AG10803 (cell line): ENCODE measurements at places on chromosomes 4 and X.

DNA sequence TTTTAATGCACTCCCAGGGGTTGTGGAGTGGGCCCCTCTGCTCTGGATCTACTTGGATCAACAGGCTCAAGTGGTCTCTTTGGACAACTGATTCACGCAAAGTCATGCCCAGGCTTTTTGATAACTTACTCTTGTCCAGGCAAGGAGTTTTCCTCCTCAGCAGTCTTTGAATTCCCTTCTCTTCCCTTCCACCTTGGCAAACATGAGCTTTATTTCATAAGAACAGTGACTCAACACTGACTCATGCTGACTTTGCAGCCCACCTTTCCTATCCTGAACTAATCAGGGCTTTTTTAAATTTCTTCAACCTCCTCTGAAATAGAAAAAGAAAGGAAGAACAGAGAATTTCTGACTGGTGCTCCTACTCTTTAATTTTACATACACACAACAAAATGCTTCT lies 132.1 kb upstream of the LDB2 start:
- DNase-seq: peak; percentile 80

- DNase-seq: peak; percentile 60
Observed at GRCh38 chrX:136166221-136166855, 19.0 kb downstream of the FHL1 start.

DNA sequence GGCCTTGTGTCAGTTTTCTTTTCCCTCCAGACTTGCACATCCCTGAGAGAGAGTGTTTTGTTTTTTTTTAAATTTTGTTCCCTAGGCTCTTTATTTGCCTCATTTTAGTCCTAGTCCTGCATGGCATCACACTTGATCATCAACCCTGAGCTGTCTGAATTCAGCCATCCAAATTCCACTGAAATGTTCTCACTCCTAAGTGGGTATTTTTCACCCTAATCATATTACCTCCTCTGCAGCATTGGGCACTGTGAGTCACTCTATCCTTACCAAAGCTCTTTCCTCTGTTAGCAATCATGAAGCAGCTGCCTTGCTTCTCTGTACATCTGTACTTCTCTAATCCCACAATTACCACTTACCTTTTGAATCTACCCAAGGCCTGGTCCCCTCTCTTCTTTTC lies 356.6 kb upstream of the MAGEB2 start:
- DNase-seq: peak; percentile 20

DNA sequence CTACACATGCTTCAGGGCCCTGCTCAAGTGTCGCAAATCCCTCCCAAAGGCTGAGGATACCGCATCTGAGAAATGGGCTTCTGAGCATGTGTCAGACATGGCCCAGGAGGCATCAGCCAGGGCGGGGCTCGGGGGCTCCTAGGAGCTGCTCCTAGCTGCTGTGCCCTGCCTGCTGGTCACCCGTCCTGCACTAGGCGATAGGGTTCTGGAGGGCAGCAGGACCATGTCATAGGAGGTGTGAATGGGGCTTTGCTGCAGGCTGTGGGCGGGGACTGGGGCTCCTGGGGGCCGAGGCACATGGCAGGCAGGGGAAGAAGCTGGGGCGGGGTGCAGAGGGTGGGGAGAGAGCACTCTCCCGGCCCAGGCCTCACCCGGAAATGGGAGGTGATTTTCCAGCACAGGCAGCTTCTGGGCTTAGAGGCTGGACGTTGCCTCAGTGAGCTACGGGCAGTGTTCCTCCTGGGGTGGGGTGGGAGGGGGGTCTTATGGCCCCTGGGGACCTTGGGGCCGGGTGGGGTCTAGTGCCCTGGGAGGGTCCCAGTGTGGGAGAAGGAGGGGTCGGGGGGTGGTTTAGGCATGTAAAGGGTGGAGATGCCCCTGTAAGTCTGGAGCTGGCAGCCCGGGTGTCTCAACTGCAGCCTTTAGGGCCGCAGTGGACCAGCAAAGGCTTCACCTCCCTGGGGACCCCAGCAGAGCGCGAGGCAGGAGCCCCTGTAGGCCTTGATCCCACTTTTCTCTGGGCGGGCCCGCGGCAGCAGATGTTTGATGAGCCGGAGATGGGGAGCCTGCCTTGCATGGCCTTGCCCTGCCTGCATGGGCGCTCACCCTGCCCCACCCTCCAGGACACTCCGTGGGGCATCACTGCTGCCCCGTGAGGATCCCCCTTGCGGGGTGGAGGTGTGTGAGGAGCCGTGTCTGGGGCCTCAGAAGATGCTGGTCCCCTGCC lies 98.6 kb upstream of the LRPAP1 start:
- no peak for DNase-seq

DNA sequence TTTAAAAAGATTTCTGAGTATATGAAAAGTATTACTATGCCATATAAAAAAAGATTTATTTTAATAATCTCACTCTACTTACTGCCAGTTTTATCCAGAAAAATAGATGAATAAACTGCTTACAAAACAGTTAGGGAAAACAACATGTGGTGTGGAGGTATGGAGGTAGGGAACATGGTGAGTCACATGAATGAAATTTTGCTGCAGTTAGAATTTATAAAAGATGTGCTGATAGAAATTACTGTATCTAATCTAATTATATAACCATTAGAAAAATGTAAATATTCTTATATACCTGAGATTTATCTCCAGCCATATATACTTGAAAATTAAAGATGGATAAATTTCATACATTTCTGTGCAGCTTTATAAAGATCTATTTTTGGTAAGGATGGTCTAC lies 184.0 kb upstream of the ANK2 start:
- peak; percentile 31 for DNase-seq

- peak; percentile 9 for DNase-seq
Observed at GRCh38 chrX:119734897-119735339, 23.5 kb upstream of the SOWAHD start.

- DNase-seq: peak; percentile 14
Observed at GRCh38 chr4:152778656-152779512, 646 bp downstream of the TIGD4 start.
